ENCODE measurements at places on chromosomes 2 and 18.

DNA sequence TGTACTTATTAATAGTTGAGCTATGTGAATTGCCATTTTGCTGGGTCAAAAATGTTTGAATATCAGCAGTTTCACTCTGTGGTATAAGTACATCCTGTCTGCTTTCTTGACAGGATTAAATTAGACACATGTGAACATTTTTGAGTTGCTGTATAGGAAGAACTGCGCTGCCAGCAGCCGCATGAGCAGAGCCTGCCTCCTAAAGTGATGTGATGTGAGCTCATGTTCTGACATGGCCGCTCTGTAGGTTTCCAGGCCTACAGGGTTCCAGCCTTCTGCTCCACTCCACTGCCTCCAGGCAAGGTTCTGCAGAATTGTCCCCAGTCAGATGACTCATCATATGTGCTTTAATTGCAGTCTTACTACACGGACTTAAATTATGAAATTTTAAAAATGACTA is 119.7 kb upstream of the NFATC1 start:
- no peak for DNase-seq

DNA sequence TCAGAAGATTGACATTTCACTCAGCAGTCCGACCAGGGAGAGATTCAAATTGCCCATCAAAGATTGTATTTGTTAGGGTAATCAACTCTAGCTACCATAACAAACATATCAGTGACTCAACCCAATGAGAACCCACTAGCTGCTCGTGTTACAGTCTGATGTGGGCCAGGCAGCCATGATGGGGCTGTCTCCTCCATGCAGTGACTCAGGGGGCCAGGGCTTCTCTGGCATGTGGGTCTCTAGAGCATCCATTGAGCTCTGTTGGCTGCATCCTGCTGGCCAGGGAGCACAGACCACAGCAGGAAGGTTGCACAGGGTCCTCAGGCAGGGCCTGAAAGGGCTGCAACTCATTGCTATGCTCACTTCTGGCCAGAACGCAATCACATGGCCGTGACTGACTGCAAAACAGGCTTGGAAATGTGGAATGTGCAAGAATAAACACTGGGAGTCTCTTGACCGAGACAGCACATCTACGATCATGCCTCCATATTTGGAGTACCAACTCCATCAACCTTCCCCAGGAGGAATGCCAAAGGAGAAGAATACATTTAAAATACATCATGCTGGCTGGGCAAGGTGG is 216.8 kb downstream of the EIPR1 start:
- no peak for DNase-seq

DNA sequence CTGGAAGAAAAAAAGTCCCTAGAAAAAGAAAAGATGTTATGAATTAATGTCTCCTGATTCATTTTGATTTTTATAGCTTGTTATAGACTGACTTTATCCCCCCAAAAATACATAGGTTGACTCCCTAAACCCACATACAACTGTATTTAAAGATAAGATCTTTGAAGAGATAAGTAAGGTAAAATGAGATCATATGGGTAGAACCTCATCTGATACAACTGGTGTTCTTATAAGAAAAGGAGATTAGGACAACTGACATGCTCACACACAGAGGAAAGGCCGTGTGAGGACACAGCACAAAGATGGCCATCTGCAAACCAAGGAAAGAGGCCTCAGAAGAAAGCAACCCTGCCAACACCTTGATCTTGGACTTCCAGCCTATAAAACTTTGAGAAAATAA is 117.5 kb downstream of the CD226 start:
- no peak for DNase-seq

DNA sequence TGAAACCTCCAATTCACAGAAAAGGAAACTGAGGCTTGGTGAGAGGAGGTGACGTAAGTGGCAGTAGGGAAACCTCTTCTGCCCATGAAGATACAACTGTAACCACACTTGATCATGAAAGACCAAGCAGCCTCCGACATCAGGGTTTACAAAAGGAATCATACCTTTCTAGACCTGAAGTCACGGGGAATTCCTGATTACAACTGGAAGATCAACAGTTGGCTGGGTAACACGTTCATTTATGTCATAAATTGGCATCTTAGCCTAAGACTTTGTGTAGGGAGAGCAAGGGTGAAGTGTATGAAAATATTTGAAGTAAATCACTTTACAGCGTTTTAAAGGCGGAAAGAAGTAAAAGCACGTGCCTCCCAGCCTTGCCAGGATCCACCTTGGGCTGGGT is 922 bp downstream of the HS1BP3 start:
- no peak for DNase-seq

DNA sequence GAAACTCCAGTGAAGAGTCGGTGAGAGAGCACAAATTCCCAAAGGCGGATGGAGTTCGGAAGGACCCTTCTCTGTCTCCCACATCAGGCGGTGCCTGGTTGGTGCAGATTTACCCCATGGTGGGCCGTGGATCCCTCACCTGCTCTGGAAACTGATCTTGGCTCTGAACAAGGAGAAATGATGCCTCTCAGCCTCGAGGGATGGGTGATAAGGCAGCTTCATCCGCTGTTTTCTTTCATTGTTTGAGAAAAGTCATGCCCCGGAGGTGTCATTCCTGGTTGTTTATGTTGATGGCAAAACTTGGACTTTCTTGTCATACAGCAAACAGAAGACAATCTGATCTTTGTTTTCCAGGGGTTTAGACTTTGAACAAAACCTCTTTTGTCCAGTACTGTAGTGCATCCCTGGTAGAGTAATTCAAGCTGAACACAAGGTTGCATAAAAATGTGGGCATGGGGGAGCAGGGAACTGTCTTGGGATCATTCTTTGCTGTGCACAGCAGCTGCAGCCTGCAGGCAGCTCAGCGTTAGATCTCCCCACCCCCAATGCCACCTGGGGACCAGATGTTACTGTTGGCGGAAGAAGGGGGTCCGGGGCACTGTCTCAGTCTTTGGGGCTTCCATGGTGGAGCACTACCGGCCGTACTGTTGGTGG is 81.3 kb downstream of the NFATC1 start:
- DNase-seq: no peak

DNA sequence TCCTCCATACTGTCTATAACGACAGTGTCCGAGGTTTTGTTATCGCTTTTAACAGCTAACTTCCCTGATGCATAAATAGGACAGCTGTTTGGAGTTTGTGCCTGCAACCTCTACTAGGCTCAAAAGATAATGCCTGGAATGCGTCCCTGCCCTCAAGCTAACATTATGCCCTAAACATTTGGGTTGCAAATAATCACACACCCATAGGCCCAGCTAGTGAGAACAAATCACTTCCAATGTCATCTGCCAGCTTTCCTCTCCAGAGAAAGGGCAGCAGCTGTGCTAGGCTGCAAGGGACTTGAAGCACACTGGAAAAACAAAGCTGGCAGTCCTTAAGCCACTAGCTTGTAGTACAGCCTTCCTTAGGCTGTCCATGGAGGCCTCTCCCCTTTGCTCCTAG is 201.8 kb upstream of the LYPD1 start:
- DNase-seq: peak; percentile 49

DNA sequence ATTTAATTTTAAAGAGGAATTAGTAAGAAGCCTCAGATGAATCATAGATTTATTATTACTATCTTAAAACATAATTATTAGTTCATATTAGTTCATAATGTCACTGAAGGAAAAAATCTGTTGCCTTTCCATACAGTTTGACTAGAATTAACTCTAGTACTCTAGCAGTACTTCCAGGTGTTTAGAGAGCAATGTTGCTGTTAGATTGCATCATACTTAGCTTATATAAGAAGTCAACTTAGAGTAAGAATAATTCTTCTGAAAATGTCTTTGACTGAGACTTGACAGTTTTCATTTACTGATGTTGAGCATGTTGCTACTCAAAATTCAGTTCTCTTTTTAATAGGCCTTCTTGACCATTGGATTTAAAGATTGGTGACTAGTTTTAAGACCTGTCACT is 4.7 kb downstream of the RAB3GAP1 start:
- no peak for DNase-seq

GRCh38 chr18:24185805-24186204 is 46.9 kb downstream of the CABYR start:
- no peak for DNase-seq

DNA sequence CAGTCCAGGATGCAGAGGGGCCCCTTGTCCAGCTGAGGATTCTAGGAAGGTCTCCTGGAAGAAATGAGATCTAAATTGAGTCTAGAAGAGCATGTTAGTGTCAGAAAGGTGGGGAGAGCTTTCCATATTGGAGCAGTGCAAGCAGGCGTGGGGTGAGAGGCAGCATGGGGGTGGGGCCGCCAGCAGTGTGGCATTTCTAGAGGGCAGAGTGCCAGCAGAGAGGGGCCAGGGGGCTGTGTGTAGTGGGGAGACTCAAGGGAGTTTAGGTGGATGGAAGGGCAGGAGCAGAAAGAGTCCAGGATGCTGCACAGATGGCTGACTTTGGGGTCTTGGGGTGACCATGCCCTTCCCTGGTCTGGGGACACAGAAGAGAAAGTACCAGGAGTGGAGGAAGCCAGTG is 2.1 kb downstream of the VIL1 start:
- DNase-seq: no peak

DNA sequence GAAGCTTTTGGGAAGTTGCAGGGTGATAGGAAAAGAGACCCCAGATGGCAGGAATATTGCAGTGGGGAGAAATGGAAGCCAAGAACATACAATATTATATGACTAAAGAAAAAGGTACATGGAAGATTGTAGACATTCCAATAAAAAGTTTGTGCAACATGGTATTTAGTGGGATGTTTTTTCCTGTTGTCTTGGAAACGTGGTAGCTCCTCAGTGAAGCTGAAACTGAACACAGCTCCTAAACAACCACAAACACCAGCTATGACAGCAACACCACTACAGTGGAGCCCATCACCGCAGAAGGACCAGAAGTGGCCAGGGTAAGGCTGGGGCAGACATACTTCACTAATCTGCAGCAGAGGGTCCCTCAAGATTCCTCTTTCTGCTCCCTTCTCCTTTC is 246.8 kb downstream of the CDH20 start:
- DNase-seq: no peak

DNA sequence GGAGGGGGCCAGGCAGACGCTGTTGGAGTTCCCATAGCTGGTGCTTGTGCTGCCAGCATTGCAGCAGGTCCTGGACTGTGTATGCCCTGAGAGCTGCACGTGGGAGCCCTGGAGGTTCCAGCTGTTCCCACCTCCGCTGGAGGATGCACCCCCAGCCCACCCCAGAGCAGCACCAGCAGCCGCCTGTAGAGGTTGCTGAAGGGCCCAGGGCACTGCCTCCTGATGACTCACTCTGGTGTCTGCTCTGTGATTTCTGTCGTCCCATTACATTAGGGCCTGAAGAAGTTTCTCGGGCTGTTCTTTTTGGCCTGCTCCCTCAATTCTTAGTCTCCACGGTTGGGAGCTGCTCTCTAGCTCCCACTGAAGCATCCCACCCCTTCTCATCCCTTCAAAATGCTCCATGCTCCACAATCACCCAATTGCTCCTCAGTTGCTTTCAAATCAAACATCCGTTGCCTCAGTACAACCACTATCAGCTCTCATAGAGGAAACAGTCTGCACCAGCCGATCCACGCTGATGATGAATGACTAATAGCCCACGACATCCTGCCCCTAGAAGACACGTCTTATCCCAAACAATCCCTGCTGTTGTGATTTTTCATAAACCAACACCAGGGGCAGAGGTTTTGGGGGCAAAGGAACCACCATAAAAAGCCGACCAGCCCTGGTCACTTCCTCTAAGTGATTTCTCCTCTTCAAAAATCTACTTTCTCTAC is 65.2 kb upstream of the RNF152 start:
- no peak for DNase-seq

DNA sequence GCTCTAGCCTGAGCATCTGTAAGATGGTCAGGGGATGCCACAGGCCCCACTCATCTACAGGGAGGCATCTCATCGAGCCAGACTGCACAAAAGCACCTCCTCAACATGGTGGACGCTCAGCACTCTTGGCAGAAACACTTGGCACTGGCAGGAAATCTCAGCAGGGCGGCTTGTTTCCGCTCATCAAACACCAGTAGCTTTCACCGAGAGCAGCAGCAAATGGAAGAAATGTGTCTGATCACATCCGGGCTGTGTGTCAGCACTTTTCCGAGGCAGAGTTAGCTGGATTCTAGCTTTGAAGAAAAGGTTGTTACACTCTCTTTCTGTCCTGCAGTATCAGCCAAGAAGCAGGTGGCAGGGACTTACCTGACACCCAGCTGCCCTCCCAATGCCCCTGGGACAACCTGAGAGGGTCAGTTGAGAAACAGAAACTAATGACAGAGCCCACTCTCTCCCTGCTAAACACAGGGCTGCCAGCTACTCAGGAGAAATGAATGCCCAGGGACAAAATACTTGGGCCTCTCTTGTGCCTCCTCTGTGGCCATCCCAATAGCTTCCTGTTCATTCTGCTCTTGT is 68.9 kb upstream of the FZD7 start:
- peak; percentile 81 for DNase-seq

- DNase-seq: no peak
These were observed 1868.8 kb upstream of the CELF4 start for GRCh38 chr18:39434223-39434920.

GRCh38 chr2:188623995-188624643 is 332.4 kb downstream of the GULP1 start:
- no peak for DNase-seq

- peak; percentile 81 for DNase-seq
These were observed 137.6 kb downstream of the NCK2 start for GRCh38 chr2:105882341-105882740.

DNA sequence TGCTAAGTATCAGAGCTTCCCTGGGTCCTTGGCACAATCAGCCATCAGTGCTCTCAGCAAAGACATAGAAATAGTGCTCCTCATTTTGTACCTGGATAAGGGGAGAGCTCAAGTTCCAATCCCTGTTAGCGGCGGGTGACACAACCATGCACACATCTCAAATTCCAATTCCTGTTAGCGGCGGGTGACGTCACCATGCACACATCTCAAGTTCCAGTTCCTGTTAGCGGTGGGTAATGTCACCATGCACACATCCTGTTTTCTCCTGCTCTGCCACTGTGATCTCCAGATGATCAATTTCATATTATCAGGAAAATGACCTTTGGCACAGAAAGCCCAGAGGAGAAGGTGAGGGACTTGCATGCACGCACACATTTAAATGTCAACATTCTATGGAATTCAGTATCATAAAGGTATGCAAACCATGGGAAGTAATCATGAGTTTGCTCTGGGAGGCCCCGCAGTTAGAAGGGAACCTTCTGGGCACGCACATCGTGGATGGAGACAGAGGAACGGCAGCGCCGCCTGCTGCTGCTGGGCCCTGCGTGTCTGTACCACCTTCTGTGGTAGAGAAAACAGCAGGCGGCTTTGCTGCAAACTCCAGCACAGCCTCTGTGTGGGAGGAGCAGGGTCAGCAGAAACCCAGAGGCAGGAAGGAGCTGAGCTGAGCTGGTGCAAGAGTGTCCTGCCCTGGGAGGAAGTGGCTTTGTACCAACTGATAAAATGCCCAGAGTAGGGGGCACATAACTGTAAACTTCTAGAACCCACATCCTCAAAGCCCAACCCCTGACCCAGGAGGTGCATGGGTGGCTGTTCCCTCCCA is 77.8 kb downstream of the MBP start:
- peak; percentile 75 for DNase-seq

All from brain (organoid and tissue), 16 donors.